ENCODE measurements at places on chromosomes 6 and 20.

DNA sequence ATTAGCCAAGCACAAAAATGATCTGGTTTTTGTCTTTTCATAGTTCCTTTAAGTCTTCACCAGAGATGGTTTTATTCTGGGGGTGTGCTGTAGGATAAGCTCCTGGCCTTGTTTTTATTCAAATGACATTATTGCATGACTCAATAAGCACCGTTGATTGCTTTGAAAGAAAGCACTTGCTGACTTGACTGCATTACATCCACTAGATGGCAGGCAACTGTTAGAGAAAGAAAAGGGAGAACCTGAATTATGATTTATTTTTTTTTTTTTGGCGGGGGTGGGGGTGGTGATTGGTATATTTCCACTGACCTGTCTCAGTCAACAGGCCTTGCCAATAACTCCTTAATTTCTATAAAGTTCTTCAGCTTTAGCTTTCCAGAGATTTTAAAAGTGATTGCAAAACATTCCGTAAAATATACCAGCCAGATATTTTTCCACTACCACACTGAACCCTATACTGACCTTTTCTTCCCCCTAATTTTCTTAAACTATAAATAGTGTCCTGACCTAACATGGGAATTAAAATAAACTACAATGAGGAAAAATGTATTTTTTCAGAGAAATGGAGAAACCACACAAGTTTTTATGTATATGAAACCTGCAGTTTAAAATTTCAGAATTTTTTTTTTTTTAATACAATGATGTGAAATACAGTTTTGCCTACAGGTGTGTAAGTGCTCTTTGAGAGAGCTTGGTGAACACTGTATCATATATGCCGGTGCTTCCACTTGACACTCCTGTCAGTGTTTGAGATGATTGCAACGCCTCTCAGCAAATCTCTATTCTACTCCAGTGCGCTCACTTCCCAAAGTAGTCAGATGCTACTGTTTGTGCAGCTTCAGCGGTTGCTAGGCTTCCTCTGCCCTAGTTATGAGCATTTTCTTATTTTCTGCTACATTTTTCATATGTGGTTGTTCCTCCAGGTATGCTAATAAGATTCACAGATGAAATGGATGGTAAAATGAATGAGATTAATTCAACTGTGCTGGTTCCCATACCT lies 274.3 kb downstream of the CD109 start:
- no peak for DNase-seq

DNA sequence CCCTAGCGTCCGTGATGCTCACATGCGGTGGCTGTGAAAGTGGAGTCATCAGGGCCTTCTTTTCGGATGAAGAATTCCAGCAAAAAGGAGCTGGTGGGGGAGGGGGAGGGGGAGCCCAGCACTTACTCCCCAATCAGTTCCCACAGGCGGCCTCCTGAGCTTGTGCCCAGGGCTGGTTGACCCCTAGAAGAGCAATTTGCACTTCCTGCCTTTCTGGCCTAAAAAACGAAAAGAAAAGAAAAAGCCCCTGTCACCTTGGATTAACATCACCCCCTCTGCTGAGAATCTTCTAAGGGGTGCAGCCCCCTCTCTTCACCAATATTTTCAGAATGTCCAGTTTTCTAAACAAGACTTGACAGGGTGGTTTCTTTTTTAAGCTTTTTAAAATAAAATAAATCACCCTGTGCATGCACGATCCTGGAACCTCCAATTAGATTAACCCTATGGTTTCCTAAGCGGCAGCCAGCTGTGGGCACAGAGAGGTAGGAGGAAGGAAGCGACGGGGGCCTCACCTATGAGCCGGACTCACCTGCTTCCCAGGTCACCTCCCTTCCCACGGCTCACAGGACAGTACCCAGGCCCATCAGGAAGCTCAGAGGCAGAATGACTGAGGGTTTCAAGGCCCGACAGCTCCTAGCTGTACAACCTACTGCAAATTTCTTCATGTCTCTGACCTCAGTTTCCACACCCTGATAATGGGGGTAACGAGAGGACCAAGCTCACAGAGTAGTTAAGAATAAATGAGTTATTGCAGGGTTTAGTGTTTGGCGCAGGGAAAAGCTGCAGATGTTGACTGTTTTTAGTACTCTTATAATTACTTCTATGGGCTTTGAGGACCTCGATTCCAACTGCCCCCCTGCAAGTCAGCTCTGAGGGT lies 10.5 kb upstream of the TGM2 start:
- DNase-seq, result no peak

DNA sequence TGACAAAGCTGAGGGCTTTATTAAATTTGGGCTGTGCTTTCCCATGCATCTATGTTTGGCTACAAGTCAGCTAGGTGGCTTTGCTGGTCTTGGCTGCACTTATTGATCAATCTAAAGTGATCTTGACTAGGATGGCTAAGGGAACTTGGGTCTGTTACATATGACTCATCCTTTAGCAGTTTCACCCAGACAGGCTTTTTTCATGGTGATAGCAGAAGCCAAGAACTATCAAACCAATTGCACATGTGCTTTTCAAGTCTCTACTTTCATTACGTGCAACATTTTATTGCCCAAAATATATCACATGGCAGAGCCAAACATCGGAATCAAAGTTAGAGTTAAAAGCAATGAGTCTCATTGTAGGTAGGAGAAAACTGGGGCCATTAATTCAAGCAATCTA lies 626.3 kb downstream of the TENT5A start:
- DNase-seq, result no peak

DNA sequence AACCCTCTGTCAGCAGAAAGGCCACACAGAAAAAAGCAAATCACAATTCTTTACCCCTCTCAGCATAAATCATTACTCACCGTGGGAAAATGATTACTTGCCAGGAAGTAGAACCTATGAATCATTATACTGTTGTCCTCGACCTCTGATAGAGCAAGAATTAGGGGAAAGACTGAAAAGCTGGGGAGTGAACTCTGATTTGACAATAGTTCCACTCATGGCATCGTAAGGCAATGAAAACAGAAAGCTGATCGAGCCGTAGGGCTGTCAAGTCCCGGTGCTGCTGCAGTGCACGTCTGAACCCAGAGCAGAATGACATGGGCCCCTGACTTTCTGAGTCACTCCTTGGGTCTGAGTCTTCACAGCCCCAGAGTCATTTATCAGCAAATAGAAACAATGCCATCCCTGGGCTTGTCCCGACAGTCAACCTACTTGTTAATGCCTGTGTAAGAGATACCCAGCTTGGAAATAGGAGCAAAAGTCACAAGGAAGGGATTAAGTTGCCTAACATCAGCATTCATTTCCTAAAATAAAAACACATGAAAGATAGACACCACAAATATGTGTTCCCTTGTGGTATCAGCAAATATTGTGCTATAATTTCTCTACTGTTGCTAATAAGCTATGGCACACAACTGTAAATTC lies 224.8 kb upstream of the MARCKS start:
- no peak for DNase-seq

- DNase-seq, result no peak
Measured at GRCh38 chr20:40471261-40471629, 217.8 kb downstream of the MAFB start.

DNA sequence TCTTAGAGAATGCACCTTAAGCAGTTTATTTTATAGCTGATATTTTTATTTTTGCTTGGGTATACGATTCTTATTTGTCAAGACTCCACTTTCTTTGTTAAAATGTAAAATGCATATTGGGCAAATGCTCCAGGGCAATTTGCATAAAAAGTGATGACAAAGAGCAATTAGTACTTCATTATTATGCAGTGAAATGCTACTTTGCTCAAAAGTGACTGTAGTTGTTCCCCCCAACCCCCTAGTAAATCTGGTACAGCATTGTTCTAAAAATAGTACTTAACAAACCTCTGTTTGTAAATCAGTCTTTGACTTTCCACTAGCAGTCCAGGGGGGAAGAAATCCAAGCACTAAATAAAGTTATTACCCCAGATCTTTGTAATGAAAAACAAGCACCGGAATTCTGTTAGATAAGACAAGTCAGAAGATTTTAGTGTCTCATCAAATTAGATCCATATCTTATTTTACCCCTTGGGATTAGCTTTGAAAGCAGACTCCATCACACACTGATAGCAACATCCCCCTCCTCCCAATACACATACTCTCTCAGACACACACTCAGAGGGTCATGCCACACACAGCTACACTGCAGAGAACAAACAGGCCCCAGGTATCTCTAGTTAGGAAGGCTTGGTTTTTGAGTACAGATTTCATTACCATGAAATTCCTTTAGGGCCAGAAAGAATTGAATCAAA lies 32.9 kb upstream of the BACH2 start:
- no peak for DNase-seq

All from esophagus squamous epithelium (tissue), 5 donors.